ENCODE measurements at places on chromosomes 6 and 20.

DNA sequence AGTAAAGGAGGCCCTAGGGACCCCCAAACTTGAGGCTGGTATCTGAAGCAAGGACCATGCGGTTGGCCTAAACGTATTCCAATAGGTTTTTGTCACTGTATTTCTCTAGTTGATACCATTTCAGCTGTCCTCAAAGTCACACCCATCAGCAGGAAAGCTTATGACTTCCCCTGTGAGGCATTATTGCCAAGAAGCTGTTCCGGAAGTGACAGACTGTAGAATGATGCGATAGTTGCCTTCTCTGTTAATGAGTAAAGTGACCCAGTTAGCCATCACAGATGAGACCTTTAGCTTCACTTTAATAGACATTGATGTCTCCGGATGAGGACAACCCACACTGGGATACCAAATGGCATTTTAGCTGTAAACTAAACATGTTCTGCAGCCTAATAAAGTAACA is 147.9 kb downstream of the RNGTT start:
- peak; percentile 30 for DNase-seq

- peak; percentile 20 for DNase-seq
Measured at GRCh38 chr6:17101422-17102257, at the start of gene STMND1. STMND1 (plus strand) TSS chr6:17102050; CDS start chr6:17102258, 208 bp downstream.

- peak; percentile 84 for DNase-seq
Measured at GRCh38 chr20:45833030-45833882, at the start of gene SNX21. SNX21 (plus strand) TSS chr20:45833799; CDS start chr20:45833920, 121 bp downstream.

GRCh38 chr6:56349194-56349593 is 101.8 kb upstream of the COL21A1 start:
- no peak for DNase-seq

GRCh38 chr6:170018422-170018935 is 267.1 kb downstream of the ERMARD start:
- DNase-seq: no peak

- peak; percentile 53 for DNase-seq
Measured at GRCh38 chr20:3818155-3819151, 1.9 kb upstream of the AP5S1 start.

Data from kidney glomerular epithelial cell (primary cell).